Lower leg skin (tissue), 4 donors: ENCODE measurements at places on chromosomes 16 and 17.

DNA sequence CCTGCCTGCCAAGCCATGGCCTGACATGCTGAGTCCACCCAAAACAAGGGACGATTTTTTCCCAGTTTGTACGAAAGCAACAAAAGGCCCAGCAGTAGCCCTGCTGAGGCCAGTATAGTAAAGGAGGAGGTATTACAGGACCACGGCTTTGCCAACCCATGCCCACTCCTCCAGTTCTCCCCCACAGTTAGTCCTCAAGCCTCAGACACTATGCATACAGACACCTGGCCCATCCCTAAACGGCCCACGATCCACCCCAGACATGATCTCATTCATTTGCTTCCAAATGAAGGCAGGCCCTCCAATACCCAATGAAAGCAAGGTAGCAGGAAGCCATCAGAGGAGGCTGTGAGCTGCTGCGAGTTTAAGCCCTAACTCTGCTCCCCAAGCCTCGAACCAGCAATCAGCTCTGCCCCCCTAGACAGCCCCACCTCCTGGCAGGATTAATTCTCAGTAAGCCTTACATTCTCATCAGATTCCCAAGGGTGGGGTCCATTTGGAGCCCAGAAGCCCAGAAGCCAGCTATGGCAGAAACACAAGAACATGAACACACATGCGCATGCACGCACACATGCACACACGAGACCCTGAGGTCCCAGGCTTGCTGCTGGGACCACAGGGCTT, 4.9 kb downstream of the HDAC5 start:
- DNase-seq: no peak

DNA sequence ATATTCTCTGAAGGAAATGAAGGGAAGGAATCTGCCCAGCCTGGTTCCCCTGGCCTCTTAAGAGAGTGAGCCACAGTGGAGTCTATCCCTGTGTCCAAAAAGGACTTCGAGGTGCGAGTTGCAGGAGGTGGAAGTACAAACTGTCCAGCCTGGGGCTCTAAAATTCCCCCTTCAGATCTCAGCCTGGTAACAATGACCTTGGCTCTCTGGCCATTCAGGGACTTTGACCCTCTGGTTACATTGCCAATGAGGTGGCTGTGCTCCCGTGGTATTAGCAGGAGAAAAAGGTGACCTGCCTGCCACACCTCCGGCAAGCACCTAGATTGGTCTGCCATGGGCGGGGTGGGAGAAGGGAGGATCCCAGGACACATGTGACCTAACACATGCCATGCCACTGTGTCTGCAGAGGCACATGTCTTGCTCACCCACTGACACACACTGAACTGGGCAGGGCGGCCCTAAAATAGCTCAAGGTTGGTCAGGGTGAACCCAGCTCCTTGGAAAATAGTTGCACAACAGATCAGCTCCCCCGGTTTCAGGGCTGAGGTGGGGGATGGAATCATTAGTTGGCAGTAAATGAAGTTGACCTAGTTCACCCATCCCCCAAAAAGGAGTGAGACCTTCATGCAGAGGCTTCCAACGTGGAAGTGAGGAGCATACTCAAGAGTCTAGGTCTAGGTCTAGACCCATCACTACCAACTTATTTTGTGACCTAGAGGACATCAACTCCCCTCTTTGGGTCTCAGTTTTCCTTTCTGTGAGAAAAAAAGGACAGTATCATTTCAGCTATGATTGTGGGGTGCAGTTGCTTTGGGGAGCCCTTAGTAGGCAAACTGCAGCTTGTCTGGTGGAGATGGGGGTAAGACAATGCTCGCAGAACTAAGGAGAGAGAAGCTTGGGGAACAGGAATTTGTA, 2.2 kb downstream of the NR1D1 start:
- DNase-seq: peak; percentile 95

GRCh38 chr17:17552351-17553216, 38.9 kb downstream of the PEMT start:
- no peak for DNase-seq

DNA sequence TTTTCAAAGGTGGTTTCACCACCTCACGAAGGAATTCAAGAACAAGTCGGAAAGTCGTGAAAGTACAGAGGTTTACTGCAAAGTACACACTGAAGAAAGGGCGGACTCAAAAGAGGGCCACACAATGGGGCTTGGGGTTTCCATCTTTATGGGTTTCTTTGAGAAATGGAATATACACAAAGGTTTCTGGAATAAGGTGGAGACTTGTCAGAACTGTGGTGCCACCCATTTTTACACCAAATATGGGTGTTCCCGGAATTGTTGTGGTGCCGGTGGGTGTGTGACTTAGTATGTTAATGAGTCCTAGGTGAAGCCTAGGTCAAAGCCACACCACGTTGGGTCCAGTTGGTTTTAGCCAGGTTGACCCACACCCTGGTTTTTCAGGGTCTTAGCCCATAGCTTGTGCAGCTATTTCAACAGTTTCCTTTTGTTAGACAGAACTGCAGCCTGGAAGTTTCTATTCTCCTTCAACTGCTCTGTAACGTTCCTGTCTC, 567 bp upstream of the GCSH start:
- no peak for DNase-seq

- DNase-seq: no peak
These were observed 600 bp upstream of the BLTP2 start for GRCh38 chr17:28645576-28645939.

DNA sequence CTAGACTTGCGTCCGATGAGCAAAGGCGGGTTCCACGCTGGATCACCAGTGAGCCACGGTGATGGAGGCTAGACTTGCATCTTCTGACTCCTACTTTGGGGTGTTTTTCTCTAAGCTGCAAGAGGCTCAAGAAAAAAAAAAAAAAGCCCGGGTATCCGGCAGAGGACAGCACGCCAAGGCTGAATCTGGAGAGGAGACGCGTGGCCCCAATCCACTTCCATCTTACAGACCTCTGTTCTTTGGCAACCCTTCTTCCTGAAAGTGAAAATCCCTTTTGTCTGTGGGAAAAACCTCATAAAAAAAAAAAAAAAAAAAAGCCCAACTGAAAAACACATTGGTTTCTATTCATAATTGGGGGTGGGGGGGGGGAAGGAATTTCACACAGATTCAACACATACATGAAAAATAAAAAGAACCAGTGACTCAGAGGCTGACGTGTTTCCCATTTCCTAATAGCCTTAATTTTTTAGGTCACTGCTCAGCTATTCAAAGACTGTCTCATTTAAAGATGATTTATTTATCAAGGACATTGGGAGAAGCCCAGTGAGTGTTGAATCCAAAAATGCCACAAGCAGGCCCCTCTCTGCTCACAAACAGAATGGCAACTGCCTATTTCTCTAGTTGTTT, 258.3 kb downstream of the FOXL1 start:
- no peak for DNase-seq

DNA sequence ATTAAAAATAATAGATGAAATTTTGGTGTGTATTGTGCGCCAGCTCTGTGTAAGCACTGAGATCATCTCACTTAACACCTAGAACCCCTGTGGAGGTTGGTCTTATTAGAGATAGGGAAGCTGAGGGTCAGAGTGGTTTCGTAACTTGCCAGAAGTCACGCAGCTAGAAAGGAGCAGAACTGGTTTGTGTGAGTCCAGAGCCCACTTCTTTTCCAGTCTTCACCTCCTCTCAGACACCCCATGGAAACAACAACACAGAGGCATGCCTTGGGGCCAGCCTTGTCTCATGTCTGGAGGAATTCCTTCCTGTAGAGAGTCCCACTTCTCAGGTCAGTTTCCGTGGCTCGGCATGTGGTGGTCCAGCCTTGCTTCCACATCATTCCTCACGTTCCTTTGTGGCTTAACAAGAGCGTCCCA, 16.5 kb downstream of the YPEL2 start:
- no peak for DNase-seq

DNA sequence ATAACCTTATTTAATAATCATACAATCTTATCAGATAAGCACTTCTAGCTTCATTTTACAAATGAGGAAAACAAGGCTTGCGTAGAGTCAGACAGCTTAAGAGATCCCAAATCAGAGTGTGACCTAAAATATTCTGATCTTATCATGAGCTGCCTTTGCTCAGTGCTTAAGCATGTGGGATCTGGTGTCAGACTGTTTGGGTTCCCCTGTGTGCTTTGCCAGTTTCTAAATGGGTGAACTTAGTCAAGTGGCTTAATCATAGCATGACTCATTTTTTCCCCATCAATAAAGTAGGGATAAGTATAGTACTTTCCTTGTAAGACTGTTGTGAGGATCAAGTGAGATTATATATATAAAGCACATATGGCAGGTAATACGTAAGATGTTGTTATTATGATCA, 612.6 kb upstream of the C16orf82 start:
- no peak for DNase-seq

GRCh38 chr16:26475596-26475995, 591.1 kb upstream of the C16orf82 start:
- DNase-seq: no peak

DNA sequence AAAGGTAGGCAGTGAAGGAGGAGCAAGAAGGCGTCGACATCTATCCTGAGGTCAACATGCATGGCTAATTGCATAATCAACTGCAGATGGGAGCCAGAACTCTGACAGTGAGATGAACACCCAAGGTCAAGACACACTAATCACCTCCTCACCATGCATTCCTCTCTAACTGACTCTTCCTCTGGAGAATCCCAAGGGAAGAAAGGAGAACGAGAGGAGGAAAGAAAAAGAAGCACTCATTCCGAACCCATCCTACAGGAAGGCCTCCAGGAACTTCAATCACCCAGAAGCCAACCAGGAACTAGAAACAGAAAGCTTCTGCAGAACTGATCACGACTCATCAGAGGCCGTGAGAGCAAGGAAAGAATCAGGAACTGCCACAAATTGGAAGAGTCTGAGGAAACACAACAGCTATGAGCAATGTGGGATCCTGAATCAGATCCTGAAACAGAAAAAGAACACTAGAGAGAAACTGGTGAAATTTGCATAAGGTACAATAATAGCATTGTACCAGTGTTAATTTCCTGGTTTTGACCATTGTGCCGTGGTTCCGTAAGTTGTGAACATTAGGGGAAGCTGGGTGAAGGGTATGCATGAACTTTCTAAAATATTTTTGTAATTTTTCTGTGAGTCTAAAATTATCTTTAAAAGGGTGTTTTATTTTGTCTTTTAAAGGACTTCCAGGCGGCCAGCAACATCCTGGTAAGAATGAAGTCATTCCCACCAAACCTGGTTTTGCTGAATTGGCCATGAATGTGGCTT, 10.0 kb upstream of the BEAN1 start:
- no peak for DNase-seq

GRCh38 chr17:56465886-56466285, 127.6 kb upstream of the NOG start:
- no peak for DNase-seq

GRCh38 chr17:29584452-29585079, 4.9 kb downstream of the GIT1 start:
- no peak for DNase-seq

DNA sequence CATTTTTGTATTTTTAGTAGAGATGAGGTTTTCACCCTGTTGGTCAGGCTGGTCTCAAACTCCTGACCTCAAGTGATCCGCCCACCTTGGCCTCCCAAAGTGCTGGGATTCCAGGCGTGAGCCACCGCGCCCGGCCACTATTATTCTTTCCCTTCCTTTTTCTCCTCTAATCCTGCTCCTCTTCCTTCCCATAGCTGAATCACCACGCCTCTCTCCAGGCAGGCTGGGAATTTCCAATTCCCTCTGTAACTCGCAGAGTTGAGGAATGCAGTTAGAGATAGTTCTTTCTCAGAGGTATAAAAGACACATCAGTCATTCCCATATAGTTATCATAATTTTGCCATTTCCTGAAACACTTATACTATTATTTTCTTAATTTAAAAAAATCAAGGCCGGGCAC, 11.2 kb downstream of the METTL16 start:
- DNase-seq: no peak

GRCh38 chr17:65270499-65271253, 133.5 kb downstream of the RGS9 start:
- DNase-seq: no peak

DNA sequence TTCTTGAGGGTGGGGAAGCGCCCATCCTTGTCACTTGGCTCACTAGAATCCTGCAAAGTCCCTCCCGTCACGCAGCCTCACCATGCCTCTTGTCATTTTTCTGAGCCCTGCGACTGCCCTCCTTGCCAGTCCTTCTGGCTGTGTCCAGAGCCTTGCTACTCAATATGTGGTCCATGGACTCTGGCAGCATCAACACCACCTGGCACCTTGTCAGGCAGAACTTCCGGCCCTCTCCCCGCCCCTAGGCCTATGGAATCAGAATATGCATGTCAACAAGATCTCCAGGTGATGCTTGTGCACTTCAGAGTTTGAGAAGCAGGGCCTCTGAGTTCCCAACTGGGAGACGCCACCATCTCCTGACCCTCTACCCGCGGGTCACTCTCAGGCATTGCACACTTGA, 12.1 kb downstream of the PIMREG start:
- no peak for DNase-seq
